ENCODE measurements at places on chromosomes 6 and 20.

GRCh38 chr6:7732228-7732627, 6.3 kb downstream of the BMP6 start:
- no peak for DNase-seq

DNA sequence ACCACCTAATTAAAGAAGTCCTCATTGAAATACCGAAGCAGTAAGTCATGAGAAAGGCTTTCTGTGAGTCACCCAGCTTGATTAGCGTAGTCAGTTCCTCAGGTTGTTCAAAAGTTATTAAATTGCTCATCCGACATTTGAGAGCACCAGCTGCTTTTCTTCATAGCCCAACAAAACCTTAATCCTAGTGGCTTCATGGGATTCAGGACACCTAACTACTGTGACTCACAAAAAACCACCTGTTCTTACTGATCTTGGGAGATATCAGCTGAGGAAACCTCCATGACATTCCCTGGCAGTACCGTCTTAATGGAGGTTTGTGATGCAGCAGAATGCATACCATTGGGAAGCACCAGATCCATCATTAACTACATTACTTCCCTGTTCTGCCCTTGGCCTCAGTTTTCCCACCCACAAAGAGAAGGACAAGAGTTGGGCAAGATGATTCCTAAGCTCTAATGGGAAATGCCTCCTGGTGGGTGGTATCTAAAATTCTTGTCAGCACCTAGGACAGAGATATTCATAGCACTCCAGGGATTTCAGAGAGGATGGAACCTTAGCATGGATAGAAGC, 103.8 kb downstream of the KHDC1L start:
- DNase-seq, result no peak

- no peak for DNase-seq
Measured at GRCh38 chr20:878511-879307, 37.4 kb downstream of the ANGPT4 start.

- no peak for DNase-seq
Measured at GRCh38 chr6:20724443-20725190, 190.4 kb downstream of the CDKAL1 start.
